SJCRH30 (cell line): ENCODE measurements at places on chromosomes 13 and 19. TPM values are rescaled to one million over a fixed set of nuclear protein-coding genes. Genes with fewer than 3 reads are reported as not detected.

DNA sequence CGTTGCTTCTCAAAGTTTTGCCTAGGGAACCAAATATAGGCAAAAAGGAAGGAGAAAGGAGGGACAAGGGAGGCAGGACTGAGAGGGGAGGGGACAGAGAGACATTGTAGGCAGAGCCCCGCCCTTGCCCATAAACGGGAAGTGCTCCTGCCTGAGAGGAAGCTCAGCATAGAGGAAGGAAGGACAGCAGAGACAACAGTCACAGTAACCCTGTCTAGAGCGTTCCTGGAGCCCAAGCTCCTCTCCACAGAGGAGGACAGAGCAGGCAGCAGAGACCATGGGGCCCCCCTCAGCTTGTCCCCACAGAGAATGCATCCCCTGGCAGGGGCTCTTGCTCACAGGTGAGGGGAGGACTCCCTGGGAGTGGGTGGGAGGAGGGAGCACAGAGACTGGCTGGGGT is at the start of gene CEACAM21:
TSS of gene CEACAM21 (plus strand) at position 169 of the 400 bp plus-strand sequence. CDS start at position 278, 109 bp downstream.
- H3K4me3 ChIP-seq: no peak within 1 kb of the TSS
- H3K4me1 ChIP-seq: no peaks in the 10 kb centered on the region
- H3K27me3 ChIP-seq: no peaks in the 10 kb centered on the region
- no peaks in the 10 kb centered on the region for H3K36me3 ChIP-seq

LHB gene
- total RNA-seq: not detected in 2 replicates

UGGT2 gene
- 27.0 and 34.6 TPM in 2 replicates for total RNA-seq

GRIK5 gene
- 10.3 and 10.5 TPM in 2 replicates for total RNA-seq

ZNF773 gene
- 12.2 and 15.1 TPM in 2 replicates for total RNA-seq

FCAR gene
- total RNA-seq: not detected in 2 replicates

DNA sequence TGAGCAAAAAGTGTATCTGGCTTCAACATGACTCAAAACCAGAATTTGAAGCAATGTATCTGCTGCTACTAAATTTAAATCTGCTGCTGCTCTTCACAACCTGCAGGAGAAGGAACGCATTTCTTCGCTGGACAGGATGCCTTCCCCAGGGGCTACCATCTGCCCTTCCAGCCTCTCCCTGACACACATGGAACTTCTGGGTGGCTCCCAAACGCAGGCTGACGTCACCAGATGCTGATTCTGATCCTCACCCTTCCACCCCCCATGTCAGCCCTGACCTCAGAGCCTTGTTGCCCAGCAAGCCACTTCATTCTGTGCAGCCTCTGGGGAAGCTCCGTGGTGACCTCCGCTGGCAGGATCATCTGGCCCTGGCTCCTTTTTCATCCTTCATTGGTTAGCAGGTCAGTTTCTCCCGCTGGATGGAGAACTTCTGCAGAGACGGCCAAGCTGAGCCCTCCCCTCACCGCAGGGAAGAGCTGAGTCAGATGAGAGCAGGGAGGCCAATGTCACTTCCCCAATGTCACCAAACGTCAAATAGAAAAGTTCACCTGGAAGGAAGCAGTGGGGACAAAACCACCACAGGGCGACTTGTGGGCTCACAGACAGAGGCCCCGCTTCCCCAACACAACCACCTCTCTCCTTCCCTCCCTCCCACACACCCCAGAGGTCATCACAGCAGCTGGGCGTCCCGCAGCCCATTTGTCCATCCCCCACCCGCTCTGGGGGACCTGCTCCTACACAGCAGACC is 14.0 kb upstream of the RAB20 start:
- no peaks in the 10 kb centered on the region for H3K36me3 ChIP-seq
- peak; percentile 53 for DNase-seq
- peaks cover 8% of the 10 kb centered on the region; the same call in 1 of the 2 replicates for H3K4me1 ChIP-seq
- H3K27ac ChIP-seq: no peak overlapping the region
- 0 out of 2 replicates have a peak, but pooled peaks cover 2% of the 10 kb centered on the region for H3K27me3 ChIP-seq

DNA sequence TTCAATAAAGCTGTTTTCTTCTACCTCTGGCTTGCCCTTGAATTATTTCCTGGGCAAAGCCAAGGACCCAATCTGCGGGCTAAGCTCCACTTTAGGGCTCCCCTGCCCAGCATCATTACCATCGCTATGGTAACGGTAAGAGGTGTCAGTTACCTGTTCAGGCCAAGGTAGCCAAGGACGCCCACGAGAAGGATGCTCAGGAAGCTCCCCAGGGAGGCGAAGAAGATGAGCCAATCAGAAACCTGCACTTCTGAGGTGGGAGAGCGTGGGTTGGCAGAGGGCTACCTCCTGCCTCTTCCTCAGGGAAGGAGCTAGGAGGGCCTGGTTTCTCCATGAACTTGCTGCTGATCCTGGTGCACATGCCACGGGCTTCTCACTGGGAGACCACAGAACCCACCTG is 24.7 kb downstream of the IL12RB1 start:
- no peaks in the 10 kb centered on the region for H3K36me3 ChIP-seq
- no peak overlapping the region for H3K27ac ChIP-seq
- 0 out of 2 replicates have a peak, but pooled peaks cover 4% of the 10 kb centered on the region for H3K27me3 ChIP-seq
- H3K4me3 ChIP-seq: no peak overlapping the region

DNA sequence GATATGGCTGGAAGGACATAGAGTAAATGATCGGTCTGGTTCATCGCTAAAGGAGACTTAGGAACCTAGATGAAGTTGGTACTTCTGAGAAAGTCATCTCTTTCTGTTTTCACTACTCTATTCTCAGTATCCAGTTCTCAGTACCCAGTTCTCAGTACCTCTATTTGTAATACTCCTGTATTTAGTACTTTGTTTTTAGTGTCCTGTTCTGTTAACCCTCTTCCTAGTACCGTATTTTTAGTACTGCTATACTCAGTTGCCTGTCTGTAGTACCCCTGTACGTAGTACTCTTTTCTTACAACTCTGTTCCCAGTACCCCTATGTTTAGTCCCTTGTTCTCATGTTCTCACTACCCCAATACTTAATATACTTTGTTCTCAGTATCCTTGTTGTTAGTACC is 1.2 kb downstream of the RFXAP start:
- H3K4me1 ChIP-seq: 0 out of 2 replicates have a peak, but pooled peaks cover 2% of the 10 kb centered on the region
- H3K36me3 ChIP-seq: no peaks in the 10 kb centered on the region
